ENCODE measurements at places on chromosomes 6 and 20. TPM values are rescaled to one million over a fixed set of nuclear protein-coding genes. Genes with fewer than 3 reads are reported as not detected.

Gene CSNK2A1
- total RNA-seq = 66.0 TPM

Gene ZNF165
- total RNA-seq = 4.9 TPM

Gene RALGAPA2
- 15.4 TPM for total RNA-seq

Gene IL17A
- total RNA-seq = not detected

Gene PBOV1
- not detected for total RNA-seq

Gene KCNQ2
- not detected for total RNA-seq

Gene SLA2
- 60.3 TPM for total RNA-seq

Gene MACROD2
- total RNA-seq = not detected

Gene LYRM2
- total RNA-seq = 17.8 TPM

Gene PGC
- not detected for total RNA-seq

Gene STX7
- 5.5 TPM for total RNA-seq

Gene PPP1R16B
- total RNA-seq = 129 TPM

Gene PRDM13
- total RNA-seq = not detected

Gene VGLL2
- not detected for total RNA-seq

Gene TCF15
- not detected for total RNA-seq

Gene MUCL3
- total RNA-seq = not detected

Gene COL10A1
- not detected for total RNA-seq

Gene SLC22A2
- not detected for total RNA-seq

Gene TSPO2
- total RNA-seq = not detected

Gene SYNDIG1
- total RNA-seq = not detected

Gene FAM217A
- total RNA-seq = not detected

Gene BPIFB4
- total RNA-seq = not detected

Gene MAP1LC3A
- 22.4 TPM for total RNA-seq

Gene SEL1L2
- total RNA-seq = not detected

Gene CDSN
- total RNA-seq = not detected

Gene PLCB4
- total RNA-seq = not detected
